ENCODE measurements at places on chromosomes 1 and 21.

DNA sequence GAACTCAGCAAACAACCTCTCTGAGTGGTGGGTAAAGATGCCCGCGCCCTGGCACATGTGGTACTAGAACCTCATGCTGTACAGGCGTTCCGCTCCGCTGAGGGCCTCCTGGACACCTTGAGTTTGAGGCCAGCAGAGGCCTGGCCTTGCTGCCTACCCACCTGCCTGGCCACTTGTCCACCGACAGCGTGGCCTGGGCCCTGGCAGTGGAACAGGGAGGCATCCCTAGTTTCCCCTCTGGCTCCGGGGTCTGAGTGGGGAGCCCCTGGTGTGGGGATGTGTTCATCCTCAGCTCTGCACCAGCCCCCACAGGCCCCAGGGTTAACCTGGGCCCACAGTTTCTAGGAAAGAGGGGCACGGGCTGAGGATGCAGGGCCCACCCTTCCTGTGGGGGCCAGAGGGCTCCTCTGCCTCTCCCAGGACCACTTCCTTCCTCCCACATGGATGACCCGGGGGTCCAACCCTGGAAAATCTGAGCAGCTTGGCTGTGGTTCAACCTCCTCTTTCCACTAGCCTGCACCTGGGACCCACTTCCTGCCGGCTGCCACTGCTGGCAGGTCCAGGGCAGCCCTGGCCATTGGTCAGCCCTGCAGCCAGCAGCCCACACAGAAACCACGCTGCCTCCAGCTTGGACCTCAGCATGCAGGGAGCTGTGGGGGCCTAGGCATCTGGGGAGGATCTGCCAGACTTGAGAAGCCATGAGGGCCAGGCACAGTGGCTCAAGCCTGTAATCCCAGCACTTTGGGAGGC lies 53.3 kb upstream of the COL18A1 start:
- no peak for DNase-seq

GRCh38 chr1:214862421-214862820 lies 220.1 kb upstream of the KCNK2 start:
- no peak for DNase-seq

- no peak for DNase-seq
These were observed 67.7 kb downstream of the GPATCH2 start for GRCh38 chr1:217563179-217563578.

- no peak for DNase-seq
These were observed 95.6 kb upstream of the KCNK1 start for GRCh38 chr1:233518344-233518743.

- DNase-seq, result no peak
These were observed 11.5 kb downstream of the TRIM46 start for GRCh38 chr1:155184835-155185782.

GRCh38 chr1:240582953-240583352 lies 29.0 kb downstream of the GREM2 start:
- no peak for DNase-seq

DNA sequence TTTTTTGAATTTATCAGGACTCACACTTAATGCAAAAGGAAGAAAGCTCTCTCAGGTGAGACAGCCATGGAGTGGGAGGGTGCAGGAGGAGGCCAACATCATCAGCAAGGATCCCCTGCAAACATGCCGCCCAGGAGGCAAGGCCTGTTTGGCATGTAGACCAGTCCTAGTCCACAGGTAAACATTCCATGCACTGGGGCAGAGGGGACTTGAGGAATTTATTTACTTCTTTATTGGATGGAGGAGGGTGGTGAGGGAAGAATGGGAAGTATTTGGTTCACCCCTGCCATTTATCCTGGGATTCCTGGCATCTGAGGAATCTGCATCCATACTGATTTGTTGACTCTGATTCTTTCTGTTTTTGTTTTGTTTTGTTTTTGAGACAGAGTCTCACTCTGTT lies 1.5 kb upstream of the UQCRHL start:
- DNase-seq, result no peak

DNA sequence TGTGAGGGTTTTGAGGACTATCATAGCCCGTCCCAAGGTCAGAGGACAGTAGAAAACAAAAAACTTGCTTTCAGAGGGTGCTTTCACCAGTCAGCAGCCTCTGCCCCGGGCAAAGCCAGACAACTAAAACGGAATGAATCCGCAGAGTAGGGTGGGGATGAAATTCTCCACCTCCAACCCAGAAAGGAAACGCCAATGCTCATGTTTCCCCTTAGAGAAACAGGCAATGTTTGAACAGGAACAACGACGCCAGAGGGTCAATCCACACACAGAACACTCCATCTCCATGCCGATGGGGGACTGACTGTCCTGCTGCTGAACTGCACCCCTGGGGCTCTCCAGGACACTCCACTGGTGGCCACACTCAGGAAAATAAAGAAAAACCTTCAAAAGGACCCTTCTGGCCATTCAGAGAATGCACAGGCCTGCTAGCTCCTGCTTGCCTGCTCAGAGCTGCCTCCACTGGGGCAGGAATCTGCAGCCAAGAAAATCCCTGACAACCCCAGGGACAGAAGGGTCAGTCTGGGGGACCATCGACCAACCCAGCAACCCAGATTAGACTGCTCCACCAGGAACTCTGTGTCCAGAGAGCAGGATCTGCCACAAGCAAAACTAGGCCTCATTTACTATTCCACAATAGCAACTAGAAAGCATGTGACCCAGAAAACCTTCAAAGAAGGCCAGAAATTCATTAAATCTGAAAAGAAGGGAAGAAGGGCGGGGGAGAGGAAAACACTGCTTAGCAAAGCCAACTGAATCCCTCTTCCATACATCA lies 116.0 kb downstream of the TOMM20 start:
- no peak for DNase-seq

DNA sequence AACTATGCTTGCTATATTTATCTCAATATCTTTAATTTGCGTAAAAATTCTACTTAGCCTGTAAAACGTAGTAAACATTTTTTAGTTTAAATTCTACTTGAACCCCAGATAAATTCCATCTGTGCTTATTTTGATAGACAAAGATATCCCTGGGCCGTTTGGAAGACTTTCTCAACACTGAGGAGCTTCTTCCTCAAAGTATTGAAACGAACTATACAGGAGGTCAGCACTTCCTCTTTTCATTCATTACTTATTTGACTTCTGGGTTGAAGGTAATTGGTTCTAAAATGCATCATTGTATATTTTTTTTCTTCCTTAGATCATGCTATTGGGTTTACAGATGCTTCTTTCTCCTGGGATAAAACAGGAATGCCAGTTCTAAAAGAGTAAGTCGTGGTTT lies 74.7 kb downstream of the HSPA13 start:
- no peak for DNase-seq

- peak; percentile 84 for DNase-seq
These were observed 43.4 kb upstream of the PIGV start for GRCh38 chr1:26744075-26744959.

DNA sequence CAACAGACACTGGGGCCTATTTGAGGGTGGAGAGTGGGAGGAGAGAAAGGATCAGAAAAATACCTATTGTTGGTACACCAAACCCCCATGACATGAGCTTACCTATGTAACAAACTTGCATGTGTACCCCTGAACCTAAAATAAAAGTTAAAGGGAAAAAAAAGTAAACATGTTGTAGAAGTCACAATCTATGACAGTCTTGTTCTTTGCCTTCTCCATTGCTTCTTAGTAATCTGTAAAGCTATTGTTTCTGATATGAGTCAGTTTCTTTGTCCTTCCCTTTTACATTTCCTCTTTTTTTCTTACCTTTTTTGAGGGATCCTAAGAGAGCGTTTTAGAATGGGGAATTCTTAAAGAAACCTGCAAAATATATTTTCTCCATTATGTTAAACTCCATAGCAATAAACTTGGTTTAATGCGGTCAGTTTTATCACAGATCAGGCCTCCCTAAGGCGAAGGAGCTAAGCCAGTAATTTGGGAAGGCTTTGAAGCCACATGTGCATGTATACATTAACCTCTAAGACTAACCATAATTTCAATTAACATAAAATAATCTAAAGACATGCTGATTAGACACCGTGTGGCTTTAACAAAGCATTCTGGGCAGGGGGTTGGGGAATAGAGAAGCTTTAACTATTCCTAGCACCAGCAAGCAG lies 77.8 kb upstream of the C1orf105 start:
- DNase-seq, result no peak

DNA sequence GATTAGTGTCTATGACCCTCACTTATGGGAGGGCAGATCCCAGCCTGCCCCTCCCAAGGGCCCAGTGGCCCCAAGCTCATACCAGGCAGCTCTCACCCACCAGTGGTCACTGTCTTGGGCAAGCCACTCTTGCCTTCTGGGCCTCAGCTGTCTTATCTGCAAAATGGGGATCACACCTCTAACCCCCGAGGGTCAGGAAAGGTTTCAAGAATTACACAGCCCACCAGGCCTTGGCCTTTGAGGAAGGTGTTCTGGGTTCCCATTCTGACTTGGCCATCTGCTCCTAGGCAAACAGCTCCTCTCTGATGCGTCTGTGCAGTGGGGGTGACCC lies 16.8 kb downstream of the RUNX3 start:
- no peak for DNase-seq

- DNase-seq, result no peak
These were observed 25.5 kb downstream of the ETV3L start for GRCh38 chr1:157073944-157074685.

GRCh38 chr1:20115479-20115878 lies 3.9 kb downstream of the PLA2G2D start:
- no peak for DNase-seq

DNA sequence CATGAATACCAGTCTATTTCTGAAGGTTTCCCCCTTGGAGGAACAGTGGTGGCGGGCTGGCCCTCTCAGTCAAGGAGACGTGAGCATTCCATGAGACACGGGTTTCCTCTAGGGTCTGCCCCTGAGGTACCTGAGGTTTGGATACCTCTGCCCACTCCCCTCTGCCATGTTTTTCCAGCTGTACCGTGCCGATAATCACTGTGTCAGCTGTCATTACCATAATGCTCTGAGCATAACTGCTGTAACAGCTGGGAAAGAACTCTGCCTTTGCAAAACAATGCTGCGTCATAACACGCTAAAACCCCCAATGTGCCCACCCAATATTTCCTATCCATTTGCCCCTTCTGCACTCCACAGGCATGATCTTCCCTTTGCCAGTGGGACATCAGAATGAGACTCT lies 425.1 kb downstream of the KIF26B start:
- no peak for DNase-seq

GRCh38 chr1:21672478-21673276 lies 3.5 kb upstream of the RAP1GAP start:
- no peak for DNase-seq

- DNase-seq, result no peak
These were observed 11.2 kb upstream of the TTLL7 start for GRCh38 chr1:84010136-84010535.

DNA sequence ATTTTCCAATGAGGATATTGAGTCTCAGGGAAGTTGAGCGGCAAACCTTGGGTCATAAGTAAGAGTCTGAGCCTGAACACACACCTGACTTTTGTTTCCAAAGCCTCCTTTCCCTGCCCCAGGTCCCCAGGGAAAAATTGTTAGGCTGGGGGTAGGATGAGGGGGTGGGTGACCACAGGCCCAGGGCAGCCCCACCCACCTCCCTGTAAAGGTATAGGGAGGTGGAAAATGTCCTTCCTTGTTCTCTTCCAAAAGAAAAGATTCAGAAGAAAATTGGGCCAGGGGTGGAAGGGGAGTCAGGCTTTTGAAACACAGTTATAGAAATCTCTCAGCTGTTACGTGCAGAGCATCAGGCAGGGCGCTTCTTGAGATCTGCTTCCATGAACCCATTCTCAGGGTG lies 129.7 kb upstream of the NGF start:
- DNase-seq, result no peak

GRCh38 chr1:9066945-9067807 lies 2.3 kb downstream of the SLC2A5 start:
- no peak for DNase-seq

DNA sequence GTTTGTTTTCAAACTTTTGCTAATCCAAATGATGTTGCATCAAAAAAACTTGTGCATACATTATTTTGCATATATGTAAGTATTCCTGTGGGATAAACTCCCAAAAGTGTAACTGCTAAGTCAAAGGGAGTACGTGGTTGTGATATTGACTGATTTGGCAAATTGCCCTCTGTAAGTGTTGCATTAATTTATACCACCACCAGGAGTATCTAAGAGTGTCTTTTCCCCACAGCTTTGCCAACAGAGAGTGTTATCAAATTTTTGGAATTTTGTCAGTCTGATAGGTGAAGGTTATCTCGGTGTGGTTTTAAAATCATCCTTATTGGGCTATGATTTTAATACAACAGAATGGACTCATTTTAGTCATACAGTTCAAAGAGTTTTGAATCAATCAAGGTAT lies 30.1 kb upstream of the PARP1 start:
- DNase-seq, result no peak

- DNase-seq, result no peak
These were observed 45.9 kb upstream of the ATP2B4 start for GRCh38 chr1:203580733-203581132.

- DNase-seq, result no peak
These were observed 45.4 kb upstream of the USP1 start for GRCh38 chr1:62391369-62391971.

- DNase-seq, result no peak
These were observed 262.0 kb downstream of the TNR start for GRCh38 chr1:175481126-175482070.

- no peak for DNase-seq
These were observed 22.6 kb downstream of the RIPK4 start for GRCh38 chr21:41744028-41744930.

DNA sequence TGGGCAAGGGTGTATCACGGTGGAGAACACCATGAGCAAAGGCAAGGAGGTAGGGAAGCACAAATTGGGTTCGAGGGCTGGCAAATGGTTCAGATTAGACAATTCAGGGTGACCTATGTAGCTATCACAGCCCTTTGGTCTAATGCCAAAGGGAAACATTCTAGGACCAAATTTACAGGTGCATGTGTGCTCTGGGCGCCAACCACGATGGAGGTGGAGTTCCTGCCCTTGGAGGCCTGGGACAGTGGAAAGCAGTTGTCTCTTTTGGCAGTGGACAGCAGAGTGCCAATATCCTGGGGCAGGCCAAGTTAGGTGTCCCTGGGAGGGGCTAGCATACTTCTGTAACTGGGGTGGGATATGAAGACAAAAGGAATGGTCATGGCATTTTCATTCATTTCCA lies 40.1 kb downstream of the IGFN1 start:
- no peak for DNase-seq

DNA sequence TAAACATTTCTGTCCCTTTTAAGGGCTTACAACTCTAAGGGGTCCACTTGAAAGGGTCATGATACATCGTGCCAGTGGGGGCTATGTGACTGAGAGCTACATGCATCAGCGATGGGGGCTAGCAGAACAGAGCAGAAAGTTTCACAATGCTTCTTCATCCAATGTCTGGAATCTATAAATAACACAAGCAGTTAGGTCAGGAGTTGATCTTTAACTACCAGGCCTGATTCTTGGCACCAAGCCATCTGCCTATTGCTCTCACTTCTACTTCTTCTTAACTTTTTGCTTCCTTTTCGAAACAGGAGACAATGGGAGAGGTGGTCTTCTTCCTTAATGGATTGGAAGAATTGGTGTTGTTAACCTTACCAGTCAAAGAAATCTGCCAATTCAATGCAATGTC lies 410.0 kb downstream of the TGFB2 start:
- DNase-seq, result no peak

- no peak for DNase-seq
These were observed 694.3 kb upstream of the NR5A2 start for GRCh38 chr1:199333180-199333579.

GRCh38 chr1:54885807-54886723 lies 930 bp downstream of the DHCR24 start:
- DNase-seq, result no peak

All from central memory CD4-positive, alpha-beta T cell (primary cell).